ENCODE measurements at places on chromosomes 1 and 21. TPM values are rescaled to one million over a fixed set of nuclear protein-coding genes. Genes with fewer than 3 reads are reported as not detected.

DNA sequence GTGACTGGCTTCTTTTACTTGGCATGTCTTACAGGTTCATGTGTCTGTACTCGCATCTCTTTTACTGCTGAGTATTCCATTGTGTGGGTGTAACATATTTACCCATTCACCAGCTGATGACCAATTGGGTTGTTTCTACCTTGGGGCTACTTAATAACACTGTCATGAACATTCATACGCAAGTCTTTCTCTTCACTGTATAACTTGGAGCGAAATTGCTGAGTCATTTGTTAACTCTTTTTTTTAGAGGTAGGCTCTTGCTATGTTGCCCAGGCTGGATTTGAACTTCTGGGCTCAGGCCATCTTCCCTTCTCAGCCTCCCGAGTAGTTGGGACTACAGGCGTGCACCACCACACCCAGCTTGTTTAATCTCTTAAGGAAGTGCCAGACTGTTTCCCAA is 6.5 kb downstream of the PYCR2 start:
- no peak for DNase-seq
- H3K27ac ChIP-seq = no peak overlapping the region
- peaks cover 9% of the 10 kb centered on the region for H3K4me1 ChIP-seq
- H3K4me3 ChIP-seq = no peak overlapping the region
- H3K27me3 ChIP-seq = no peaks in the 10 kb centered on the region

The NKAIN1 gene
- total RNA-seq = 1.2 TPM

DNA sequence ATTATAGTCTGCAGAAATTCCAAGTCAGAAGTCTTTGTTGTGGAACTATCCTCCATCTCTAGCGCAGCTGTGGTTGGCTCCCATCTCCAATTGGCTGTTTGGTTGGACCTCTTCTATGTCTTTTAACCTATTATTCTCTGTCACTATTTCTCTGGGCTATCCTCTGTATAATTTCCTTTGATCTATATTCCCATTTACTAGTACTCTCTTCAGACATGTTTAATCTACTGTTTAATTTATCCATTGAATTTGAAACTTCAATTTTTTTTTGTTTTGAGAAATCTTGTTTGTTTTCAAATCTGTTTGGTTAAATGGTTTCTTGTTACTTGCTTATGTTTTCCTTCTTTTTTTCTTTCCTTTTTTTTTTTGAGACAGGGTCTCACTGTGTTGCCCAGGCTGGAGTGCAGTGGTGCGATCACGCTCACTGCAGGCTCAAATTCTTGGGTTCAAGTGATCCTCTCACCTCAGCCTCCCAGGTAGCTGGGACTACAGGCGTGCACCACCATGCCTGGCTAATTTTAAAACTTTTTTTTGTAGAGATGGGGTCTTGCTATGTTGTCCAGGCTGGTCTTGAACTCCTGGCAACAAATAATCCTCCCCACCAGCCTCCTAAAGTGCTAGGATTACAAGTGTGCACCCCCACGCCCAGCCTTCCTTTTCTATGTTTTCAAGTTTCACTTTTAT is 28.1 kb downstream of the SOAT1 start:
- H3K4me3 ChIP-seq = no peak overlapping the region
- no peaks in the 10 kb centered on the region for H3K36me3 ChIP-seq
- no peaks in the 10 kb centered on the region for H3K4me1 ChIP-seq
- no peak for DNase-seq
- H3K27me3 ChIP-seq = no peaks in the 10 kb centered on the region

GRCh38 chr1:50502147-50502546 is 78.9 kb upstream of the DMRTA2 start:
- H3K4me3 ChIP-seq = no peak overlapping the region
- no peaks in the 10 kb centered on the region for H3K36me3 ChIP-seq
- no peak overlapping the region for H3K27ac ChIP-seq
- no peaks in the 10 kb centered on the region for H3K4me1 ChIP-seq
- DNase-seq = no peak

DNA sequence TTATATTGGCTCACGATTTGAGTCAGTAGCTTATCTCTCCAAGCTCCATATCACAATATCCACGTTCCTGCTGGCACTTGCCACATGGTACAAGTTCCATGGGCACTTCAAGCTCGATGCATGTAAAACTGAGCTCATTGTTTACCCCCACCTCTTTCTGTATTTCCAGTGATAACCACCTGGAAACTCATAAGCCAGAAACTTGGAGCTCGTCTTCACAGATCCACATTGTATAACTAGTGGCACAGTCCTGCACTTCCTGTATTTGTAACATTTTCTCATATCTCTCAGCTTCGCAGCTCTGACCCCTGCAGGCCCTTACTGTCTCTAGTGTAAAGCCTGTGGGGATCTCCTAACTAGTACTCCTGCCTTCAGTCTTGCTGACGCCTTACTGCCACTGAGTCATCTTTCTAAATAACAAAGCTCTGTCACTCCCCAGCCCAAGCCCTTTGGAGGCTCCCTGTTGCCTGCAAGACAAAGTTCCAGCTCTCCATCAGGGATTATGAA is 6.5 kb upstream of the C2CD4D start:
- H3K36me3 ChIP-seq = no peaks in the 10 kb centered on the region
- no peaks in the 10 kb centered on the region for H3K4me1 ChIP-seq
- H3K4me3 ChIP-seq = no peak overlapping the region
- peaks cover 4% of the 10 kb centered on the region for H3K27me3 ChIP-seq

- H3K36me3 ChIP-seq = no peaks in the 10 kb centered on the region
- H3K4me3 ChIP-seq = peak overlapping the region; percentile 53
- no peak for DNase-seq
- H3K4me1 ChIP-seq = peaks cover 10% of the 10 kb centered on the region
- H3K27ac ChIP-seq = peak overlapping the region; percentile 90
- no peaks in the 10 kb centered on the region for H3K27me3 ChIP-seq
Observed at GRCh38 chr1:13586001-13586400, 2.4 kb downstream of the PDPN start.

The TRIM17 gene
- total RNA-seq = 2.4 TPM

DNA sequence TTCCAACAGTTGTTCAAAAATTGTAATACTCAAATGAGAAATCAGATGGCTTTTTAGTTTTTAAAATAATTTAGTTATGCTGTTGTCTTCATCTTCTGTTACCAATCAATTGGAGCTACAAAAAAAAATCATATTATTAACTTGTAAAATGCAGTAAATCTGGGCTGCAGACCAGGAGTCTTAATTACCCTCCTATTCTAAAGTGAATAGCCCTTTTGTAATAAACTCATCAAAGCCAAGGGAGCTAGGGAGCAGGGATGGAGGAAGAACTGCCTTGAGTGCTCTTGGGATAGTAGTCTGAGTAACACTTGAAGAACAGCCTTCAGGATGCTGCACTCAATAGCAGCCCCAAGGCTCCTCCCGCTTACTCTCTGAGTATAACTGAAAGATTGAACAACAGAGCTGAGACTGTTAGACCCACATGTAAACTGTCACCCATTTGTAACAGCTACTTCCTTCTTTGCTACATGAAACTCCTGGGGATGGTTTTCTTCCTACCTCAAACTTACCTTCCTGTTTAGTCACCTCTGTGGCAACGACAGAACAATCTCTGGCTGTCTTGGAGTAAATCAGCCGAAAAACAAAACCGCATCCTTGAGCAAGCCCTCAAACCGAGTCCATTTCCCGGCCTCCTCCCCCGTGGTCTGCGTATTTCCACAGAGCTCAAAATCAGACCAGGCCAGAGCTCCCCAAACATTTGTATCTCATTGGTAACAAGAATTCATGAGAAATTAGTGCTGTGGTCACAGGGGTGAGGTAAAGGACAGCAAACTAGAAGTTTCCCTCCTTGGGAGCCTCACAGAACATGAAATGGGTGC is 55.9 kb downstream of the CD58 start:
- no peaks in the 10 kb centered on the region for H3K27me3 ChIP-seq
- H3K4me3 ChIP-seq = no peak overlapping the region
- no peaks in the 10 kb centered on the region for H3K36me3 ChIP-seq
- DNase-seq = no peak
- H3K27ac ChIP-seq = no peak overlapping the region
- no peaks in the 10 kb centered on the region for H3K4me1 ChIP-seq

Data from hepatocyte (in vitro differentiated cells).